Activated gamma-delta T cell treated with anti-CD3 and anti-CD28 coated beads, Interleukin-2, amount 50 U/mL, for 16 hours (primary cell): ENCODE measurements at places on chromosomes 11 and 22.

GRCh38 chr22:24894220-24894975 lies 52.1 kb downstream of the LHFPL7 start:
- no peak for DNase-seq

DNA sequence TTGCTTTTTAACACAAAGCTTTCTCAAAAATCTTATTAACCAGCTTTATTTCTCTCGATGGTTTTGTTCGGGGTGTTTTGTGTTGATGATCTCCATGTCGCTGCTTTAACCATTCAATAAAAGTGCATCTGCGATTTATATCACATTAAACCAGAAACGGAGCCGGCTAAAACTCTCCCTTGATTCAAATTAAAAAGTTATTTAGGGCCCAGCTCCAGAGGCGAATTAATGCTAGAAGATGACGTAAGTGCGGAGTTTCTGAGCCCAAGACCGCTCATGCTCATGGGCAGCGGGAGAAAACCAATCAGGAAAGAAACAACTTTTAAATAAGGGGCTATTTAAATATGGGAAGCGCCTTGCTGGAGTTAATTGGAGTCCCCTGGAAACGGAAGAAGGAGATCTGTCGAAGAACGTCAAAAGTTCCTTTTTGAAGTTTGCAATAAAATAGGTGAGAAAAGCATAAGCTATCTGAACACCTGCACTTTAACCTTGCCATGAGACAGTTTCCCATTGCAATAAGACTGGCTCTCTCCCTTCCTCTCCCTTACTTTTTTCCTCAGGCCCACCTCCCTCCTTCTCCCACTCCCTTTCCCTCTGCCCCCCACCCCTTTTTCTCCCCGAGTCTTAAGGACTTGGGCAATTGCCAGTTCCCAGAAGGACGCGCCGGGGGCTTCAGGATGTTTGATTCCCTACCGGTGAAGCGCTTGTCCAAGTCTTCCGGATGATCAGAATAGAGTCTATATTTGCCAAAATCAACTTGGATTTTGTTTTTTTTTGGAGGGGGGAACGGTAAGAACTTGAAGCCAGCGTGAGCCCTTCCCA lies 1.9 kb upstream of the DBX1 start:
- DNase-seq = no peak

DNA sequence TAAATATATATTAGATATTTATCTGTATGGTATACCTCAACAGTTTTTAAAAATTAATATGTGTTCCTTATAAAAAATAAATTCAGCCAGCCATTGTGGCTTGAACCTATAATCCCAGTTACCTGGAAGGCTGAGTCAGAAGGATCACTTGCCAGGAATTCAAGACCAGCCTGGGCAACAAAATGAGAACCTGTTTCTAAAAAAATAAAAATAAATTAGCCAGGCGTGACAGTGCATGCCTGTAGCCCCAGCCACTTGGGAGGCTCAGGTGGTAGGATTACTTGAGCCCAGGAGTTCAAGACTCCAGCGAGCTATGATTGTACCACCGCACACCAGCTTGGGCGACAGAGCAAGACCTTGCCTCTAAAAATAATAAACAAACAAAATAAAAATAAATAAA lies 54.9 kb downstream of the PHF21A start:
- DNase-seq = no peak

DNA sequence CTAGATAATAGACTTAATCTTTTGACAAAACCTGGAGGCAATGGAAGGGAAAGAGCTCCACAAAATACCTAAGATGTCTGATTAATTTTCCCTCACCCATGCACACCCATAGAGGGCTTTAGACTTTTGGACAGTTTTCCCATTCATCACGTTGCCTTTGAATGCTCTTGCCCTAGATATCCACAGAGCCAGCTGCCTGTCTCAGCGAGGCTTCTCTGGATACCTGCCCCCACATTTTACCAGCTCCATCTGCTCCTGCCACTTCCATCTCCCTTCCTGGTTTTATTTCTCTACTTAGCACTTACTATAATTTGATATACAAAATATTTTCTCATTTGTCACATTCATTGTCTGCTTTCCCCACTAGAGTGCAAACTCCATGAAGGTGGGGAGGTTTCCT lies 136.8 kb downstream of the FDX1 start:
- DNase-seq = no peak
